ENCODE measurements at places on chromosomes 16 and 17. TPM values are rescaled to one million over a fixed set of nuclear protein-coding genes. Genes with fewer than 3 reads are reported as not detected.

MYH2 gene
- 0.03 TPM for polyA plus RNA-seq

TERF2IP gene
- polyA plus RNA-seq: 79.4 TPM

GPR179 gene
- 0.28 TPM for polyA plus RNA-seq

EIF3CL gene
- polyA plus RNA-seq: 98.7 TPM

CCDC144A gene
- 12.0 TPM for polyA plus RNA-seq

KRT32 gene
- polyA plus RNA-seq: not detected

RASD1 gene
- 0.73 TPM for polyA plus RNA-seq

NDRG4 gene
- polyA plus RNA-seq: 8.2 TPM

HAS3 gene
- 4.2 TPM for polyA plus RNA-seq

TSPOAP1 gene
- polyA plus RNA-seq: 62.3 TPM

PRSS53 gene
- 1.3 TPM for polyA plus RNA-seq

JUP gene
- 163 TPM for polyA plus RNA-seq

SNX20 gene
- 0.38 TPM for polyA plus RNA-seq

SLFN12L gene
- polyA plus RNA-seq: 0.18 TPM

MARF1 gene
- polyA plus RNA-seq: 70.2 TPM

KLHL10 gene
- 0.50 TPM for polyA plus RNA-seq

ANKFN1 gene
- 0.93 TPM for polyA plus RNA-seq

SLC2A4 gene
- 2.2 TPM for polyA plus RNA-seq

ZG16 gene
- polyA plus RNA-seq: 0.08 TPM

PDIA2 gene
- 2.4 TPM for polyA plus RNA-seq

TMC5 gene
- polyA plus RNA-seq: 0.37 TPM

CCR7 gene
- polyA plus RNA-seq: 0.20 TPM

SSTR5 gene
- 0.27 TPM for polyA plus RNA-seq

THAP11 gene
- 26.1 TPM for polyA plus RNA-seq

TK1 gene
- 34.0 TPM for polyA plus RNA-seq

HBQ1 gene
- polyA plus RNA-seq: not detected

BAHCC1 gene
- polyA plus RNA-seq: 17.9 TPM

MYH8 gene
- polyA plus RNA-seq: 0.70 TPM

MAPK8IP3 gene
- polyA plus RNA-seq: 68.6 TPM

CA7 gene
- polyA plus RNA-seq: 0.65 TPM

CHAD gene
- polyA plus RNA-seq: 4.0 TPM

WRAP53 gene
- 13.1 TPM for polyA plus RNA-seq

LRRC75A gene
- 3.9 TPM for polyA plus RNA-seq

SLC16A13 gene
- polyA plus RNA-seq: 4.0 TPM

NR1D1 gene
- polyA plus RNA-seq: 4.1 TPM

SLC52A1 gene
- polyA plus RNA-seq: 0.47 TPM

RAB26 gene
- 2.1 TPM for polyA plus RNA-seq

AIPL1 gene
- polyA plus RNA-seq: 0.07 TPM

KRT14 gene
- not detected for polyA plus RNA-seq
